ENCODE measurements at places on chromosomes 1 and 21.

- DNase-seq: no peak
Measured at GRCh38 chr1:30014031-30014430, 709.4 kb downstream of the MATN1 start.

DNA sequence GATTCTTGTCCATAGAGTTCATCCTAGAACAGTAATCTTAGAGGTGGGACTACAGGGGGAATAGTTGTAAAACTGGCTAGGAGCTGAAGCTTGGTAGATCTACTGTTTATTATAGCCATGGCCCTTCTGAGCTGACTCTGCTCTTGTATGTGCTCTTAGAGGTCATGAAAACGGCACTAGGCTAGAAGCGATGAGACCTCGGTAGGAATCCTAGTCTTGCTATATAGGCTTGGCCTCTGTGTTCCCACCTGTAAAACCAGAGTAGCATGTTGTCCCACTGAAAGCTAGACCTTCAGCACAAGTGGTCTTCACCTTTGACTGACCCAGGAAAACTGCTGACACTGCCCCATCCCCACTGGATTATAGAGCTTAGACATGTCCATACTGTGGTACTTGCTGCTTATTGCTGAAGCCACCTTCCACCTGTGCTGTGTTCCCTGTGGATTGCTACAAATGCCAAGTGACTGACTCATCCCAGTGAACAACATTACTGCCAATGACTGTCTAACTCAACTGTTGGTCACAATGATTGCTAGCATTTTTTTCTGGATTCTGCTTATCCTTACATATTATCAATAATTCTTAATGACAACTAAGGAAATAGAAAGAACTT, 23.0 kb upstream of the PIGC start:
- DNase-seq: no peak

DNA sequence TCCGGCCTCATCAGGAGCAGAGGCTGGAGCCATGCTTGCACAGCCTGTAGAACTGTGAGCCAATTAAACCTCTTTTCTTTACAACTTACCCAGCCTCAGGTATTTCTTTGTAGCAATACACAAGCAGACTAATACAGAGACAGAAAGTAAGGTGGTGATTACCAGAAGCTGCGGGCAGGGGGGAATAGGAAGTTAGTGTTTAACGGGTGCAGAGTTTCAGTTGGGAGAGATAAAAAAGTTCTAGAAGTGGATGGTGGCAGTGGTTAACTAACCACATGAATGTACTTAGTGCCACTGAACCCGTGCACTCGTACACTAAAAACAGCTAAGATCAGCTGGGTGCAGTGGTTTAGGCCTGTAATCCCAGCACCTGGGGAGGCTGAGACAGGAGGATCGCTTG, 80.4 kb upstream of the TARDBP start:
- no peak for DNase-seq

- no peak for DNase-seq
Measured at GRCh38 chr1:32480761-32481160, 15.9 kb downstream of the ZBTB8B start.

- DNase-seq: no peak
Measured at GRCh38 chr1:226733876-226734275, 5.2 kb downstream of the ITPKB start.

- no peak for DNase-seq
Measured at GRCh38 chr1:39452540-39452939, 38.9 kb upstream of the BMP8A start.

GRCh38 chr1:41672173-41672572, 187.7 kb upstream of the EDN2 start:
- no peak for DNase-seq

GRCh38 chr1:41639332-41639936, 155.0 kb upstream of the EDN2 start:
- no peak for DNase-seq

DNA sequence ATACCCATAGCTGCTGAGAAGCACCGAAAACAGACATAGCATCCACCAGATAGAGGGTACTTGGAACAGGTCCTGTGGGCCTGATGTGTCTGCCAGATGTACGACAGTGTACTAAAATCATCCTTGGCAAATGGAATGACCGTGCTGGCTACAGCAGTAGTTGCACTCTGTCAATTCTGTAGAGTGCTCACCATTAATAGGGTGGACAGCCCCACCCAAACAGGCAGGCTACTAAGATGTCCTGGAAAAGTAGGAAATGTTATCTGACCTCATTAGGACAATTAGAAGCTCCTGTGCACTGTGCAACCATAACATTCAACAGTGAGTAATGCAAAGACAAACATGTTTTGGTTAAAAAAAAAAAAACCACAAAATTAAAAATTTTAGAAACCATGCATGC, 106.2 kb downstream of the PTPN14 start:
- DNase-seq: no peak

DNA sequence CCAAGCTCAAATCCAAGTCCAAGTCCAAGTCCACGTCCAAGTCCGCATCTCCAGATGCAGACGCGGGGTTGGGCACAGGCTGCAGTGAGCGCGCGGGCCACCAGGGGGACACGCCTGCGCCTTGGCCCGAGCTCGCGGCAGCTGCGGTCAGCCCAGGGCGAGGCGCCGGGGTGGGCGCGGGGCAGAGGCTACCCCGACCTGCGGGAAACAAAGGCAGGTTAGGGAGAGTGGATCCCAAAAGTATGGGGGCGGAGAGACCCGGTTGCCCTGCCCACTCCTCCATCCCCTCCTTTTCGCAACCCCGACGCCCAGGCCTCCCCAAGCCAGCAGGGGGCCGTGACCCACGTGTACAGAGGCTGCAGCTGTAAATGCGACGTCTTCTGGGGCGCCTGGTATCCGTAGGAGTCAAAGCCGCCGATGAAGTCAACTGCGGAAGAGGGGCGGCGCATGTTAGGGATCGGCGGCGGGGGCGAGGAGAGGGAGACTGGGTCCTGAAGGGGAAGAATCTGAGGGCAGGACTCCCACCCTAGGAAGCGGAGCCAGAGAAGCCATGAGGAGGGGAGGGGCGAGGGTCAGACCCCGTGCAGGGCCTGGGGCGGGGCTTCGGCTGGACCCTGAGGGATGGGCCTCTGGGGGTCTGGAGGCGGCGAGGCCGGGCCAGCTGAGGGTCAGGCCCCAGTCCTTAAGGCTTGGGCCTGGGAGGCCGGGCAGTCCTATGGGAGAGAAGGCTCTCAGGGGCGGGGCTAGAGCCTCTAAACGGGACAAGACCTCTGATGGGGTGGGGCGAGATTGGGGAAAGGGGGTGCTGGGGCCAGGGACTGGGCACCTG, 58.0 kb downstream of the NKAIN1 start:
- DNase-seq: no peak

DNA sequence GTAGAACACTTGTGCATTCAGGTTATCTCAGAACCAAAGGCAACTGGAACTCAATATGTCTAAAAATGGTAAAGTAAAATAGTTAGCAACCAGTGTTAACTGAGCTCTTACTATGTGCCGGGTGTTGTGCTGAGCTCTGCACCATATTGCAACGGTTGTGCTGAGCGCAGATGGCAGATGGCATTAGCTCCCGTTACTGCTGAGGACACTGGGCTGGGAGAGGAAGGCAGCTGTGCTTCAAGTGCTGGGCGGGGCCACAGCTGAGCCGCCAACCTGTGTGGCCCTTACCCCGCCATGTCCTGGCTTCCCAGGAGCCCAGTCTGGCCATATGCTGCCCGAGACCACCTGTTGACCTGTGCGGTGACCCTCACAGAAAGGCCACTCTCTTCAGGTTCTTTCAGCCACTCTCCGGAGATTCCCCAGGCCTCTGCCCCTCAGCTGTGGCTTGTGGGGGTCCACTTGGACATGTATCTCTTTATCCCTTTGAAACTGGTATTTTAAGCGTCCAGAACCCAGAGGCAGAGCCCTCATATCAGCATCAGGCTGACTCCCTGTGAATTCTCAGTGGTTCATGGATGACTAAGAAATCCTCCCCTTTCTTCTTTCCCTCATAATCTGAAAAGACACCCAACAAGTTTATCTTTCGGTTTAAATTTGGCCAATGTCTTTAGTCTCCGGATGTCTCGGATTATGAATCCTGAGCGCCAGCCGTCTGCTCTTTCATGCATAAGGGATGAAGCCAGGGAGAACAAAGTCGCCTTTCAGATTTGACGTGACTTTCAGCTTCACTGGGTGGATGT, 26.4 kb downstream of the LDLRAP1 start:
- DNase-seq: no peak

DNA sequence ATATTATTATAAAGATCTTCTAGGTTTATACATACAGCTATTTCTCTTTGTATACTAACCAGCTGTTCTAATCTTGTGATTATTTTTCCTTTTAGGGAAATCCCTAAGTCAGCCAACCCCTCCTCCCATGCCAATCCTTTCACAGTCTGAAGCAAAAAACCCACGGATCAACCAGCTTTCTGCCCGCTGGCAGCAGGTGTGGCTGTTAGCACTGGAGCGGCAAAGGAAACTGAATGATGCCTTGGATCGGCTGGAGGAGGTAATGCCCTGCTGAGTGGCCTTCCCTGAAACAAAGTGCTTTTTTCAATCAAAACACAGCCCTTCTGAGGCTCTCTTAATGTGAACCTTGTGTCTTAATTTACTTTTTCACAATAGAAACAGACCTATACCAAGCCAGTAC, 32.4 kb upstream of the BMP8A start:
- no peak for DNase-seq

DNA sequence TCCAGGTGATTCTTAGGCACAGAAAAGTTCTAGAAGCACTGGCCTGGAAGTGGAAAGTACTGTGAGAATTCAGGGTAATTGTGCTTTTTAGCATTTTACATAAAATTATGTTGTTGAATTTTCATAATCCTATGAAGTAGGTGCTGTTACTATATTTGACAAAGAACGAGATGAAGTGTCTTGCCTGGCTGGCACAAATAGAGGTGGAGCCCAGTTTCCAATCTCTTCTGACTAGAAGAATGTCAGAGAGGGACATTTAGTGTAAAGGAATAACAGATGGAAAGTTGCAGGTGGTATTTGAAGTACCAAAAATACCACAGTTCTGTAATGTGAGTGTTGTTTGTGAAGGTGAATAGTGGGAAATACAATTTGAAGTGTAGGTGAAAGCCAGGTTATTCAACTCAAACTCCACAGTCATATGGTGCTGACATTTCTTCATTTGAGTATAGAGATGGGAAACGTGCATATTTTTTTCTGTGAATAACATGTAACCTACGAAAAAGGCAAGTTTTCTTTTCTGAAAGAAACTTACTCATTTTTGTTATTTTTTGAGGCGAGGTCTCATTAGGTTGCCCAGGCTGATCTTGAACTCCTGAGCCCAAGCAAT, 3.5 kb upstream of the TMCO2 start:
- no peak for DNase-seq

DNA sequence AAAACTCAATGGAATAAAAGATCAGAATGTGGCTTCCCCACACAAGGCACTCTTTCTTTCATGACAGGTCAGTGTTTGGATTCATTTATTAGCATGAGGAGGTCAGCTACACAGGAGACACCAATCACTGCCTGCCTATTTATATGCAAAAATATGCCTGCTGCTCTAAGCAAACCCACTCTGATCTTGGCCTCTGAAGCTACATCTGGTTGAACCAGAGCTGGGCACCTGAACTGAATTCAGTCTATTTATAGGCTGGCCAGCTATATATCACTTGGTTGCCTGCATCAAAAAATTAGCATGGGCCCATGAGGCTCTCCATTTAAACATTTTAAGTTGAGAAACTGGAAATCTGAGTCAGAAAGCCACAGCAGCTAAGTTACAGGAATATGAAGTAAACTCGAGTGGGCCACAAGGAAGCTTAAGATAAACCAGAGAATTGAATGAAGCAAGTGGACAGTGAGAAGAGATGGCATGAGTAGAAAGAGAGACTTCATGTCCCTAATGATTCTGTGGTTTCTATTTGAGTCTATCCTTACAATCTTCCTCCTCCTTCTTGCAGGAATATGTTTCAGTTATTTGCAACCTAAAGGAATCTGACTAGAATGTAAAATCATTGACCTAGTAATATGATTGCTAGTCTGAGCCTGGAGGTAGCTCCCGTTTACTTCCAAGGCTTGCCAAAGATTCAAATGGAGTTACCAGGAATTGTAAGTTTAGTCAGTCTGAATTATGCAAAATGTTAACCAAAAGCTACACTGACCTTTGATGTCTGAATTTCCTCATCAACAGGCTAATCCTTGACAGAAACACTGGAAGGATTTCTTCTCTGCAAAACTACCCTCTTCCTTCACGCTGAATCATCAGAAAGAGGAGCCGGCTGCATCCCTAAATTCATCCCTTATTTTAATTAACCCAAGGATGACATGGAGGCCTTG, 17.7 kb downstream of the DDAH1 start:
- DNase-seq: no peak

DNA sequence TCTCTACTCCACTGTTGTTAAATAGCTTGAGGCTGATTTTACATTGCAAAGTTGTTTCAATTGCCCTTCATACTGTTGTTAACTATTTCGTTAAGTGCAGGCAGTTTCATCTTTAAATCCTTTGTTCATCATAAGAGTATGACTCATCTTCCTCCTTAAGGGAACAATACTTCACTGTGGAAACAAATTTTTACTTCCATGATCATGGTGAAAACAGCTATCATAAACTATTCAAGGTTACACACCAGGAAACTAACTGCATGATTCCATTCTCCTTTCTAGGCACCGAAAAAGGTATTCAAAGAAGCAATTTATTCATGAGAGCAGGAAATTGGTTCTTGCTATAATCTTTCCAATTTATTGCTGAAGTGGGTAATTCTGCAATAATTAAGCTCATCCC, 593.2 kb downstream of the LRRIQ3 start:
- DNase-seq: no peak

DNA sequence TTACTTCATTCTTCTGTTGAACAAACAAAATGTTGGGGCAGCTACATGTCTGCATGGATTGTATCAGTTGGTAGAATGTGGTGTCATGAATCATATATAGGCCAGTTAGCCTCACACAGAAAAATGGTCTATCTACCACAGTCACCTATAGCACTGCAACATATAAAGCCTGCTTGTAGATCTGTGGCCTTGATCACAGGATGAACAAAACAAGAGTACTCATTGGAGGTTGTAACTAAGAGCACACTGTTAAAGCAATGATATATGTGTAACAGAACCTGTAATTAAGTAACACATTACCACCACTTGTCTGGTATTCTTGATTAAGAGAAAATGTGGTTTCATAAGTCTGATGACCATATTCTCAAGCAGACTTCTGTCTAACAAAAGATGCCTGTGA, 167.3 kb upstream of the SGIP1 start:
- no peak for DNase-seq

DNA sequence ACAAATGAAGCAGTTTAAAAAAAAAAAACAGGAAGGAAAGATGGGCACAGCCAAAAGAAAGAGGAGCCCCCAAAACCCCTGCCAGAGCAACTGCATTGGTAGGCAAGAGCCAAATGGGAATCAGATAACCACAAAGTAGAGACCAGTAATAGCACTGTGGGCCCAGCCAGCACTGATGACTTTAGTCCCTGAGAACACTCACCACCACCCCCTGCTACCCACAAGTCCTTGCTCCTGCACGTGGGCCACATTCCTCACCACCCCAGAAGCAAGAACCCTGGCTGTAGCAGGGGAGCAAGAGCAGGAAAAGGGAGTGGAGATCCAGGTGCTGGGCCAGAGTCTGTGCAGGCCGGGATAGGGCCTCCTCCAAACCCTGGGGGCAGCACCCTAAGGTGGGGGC, 86.1 kb downstream of the RRAGC start:
- no peak for DNase-seq

All from stimulated activated CD8-positive, alpha-beta memory T cell treated with anti-CD3 and anti-CD28 coated beads, Interleukin-15, amount 100 ng/mL, for 1 hour (primary cell).